ENCODE measurements at places on chromosomes 5 and 9.

DNA sequence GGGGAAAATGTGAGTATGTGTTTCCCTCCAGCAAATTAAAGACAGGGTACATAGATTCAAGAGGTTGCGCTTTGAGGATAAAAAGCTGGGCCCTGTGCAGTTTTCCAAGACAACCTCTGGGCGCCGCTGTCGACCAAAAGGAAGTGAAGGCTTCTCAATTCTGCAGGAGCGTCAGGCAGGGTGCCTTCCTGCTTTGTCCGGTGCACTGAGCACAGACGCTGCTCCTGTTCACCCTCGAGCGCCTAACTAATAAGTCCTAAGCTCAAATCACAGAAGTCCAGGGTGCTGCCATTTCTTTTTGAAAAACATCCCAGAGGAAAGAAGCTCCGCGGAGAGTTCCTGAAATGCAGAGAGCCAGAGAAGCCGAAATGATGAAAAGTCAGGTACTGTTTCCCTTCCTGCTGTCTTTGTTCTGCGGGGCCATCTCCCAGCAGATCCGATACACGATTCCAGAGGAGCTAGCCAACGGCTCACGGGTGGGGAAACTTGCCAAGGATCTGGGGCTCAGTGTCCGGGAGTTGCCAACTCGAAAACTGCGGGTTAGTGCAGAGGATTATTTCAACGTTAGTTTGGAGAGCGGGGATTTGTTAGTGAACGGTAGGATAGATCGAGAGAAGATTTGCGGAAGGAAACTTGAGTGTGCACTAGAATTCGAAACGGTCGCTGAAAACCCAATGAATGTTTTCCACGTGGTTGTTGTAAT lies at the start of gene PCDHGB1:
PCDHGB1 (plus strand) TSS at position 183 of the 703 bp plus-strand sequence; CDS start at position 345, 162 bp downstream.
- DNase-seq: peak; percentile 49

DNA sequence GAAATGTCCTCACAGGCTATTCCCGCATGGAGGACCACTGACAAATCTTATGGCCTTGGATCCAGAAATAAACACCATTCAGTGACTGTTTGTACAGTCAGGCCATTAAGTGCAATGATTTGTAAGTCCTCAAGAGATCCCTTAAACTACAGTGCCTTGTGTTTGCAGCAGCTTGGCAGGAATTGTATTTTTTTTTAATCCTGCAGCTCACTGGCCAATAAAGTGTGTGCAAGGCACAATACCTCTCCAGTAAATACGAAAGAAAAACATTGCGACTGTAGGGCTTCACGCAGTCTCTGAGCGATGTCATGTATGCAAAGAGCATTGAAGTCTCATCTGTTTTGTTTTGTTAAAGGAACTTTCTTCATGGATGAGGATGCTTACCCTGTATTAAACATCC lies 74.2 kb upstream of the TUSC1 start:
- no peak for DNase-seq

GRCh38 chr5:176619203-176619568 lies 9.2 kb upstream of the GPRIN1 start:
- DNase-seq: peak; percentile 44

- no peak for DNase-seq
These were observed 292.7 kb downstream of the TMEM167A start for GRCh38 chr5:82784521-82784920.

DNA sequence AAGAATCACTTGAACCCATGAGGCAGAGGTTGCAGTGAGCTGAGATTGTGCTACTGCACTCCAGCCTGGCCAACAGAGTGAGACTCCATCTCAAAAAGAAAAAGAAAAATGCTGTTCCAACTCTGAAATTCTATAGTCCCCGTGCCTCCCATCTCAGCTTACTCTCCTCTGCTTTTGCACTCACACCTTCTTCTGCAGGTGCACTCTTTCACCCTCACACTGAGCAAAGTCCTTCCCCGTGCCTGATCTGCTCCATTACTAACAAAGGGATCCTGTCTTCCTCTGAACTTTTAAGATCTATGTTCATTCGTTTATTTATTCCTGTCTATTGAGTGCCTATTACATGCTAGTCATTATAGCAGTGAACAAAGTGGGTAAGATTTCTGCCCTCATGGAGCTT lies 47.8 kb downstream of the SUSD1 start:
- DNase-seq: no peak

DNA sequence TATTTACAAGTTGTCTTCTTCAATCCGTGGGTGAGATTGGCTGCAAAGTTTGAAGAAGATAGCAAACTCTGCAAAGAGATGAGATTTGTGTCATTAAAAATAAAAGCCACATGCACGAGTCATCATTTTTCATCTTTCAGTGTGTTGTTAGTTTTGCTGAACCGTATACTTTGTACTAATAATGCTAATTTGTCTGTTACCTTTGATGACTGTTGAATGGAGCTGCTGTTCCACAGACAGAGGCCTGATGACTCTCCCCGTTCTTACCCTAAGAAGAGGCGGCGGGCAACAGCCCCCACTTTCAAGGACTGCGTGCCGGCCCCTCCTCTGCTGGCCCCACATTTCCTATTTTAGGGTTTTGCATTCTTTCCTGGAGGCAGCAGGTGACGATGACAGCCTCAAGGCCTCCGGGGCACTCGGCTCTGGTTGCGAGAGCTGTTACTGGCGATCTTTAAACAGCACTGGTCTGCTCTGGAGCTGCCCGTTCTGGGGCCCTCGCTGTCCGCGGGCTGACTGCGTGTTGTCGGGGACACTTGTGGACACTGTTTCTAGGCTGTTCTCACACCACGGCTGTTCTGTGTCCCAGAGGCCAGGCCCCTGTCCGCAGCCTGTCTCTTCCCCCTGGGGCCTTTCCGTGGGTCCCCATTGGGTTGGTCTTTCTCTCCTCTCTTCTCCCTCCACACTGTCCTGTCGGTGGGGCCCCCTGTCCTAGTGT lies 35.1 kb downstream of the NDUFS6 start:
- no peak for DNase-seq

DNA sequence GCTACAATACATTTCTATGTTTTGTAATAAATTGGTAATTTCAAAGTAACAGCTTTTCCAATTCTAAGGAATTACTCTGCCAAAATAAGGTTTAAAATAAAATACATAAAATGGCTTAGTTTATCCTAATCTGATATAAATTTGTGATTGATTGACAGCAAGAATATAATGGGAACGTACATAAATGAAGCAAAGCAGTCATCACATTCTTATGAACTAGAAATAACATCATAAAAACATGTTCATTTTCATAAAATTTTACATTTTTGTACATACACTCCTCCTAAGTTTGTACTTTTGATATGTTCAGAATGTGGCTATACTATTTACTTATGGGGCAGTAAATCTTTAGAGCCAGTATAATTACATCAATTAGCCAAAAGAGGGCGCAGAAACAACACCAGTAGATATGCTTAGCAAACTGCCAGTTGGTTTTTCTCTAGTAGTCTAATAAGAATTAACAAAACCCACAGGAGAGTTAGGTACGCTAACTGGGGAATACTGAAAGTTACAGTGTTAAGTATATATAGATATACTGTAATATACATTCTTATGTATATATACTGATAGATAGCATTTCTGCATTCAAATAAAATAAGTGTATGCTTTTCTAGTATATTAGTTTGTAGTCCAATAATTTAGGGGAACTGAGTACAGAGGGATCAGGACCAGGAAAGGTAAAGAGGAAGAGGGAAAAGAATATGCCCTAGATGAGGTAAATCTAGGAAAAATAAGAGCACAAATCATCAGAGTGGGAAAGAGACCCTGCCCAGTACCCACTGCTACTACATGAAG lies 76.8 kb downstream of the ZDHHC21 start:
- DNase-seq: no peak

DNA sequence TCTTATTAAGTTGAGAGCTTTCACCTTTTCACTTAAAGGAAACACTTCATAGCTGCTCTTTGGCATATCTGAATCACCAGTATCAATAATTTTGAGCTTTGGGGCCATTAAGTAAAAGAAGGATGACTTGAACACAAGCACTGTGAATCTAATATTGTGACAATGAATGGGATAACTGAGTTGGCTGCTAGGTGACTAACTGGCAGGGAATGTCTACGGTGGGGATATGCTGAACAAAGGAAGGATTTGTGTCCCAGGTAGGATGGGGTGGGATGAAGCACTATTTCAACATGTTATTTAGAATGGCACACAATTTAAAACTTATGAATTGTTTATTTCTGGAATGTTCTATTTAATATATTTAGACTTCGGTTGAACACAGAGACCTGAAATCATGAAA lies 123.6 kb downstream of the TEX10 start:
- no peak for DNase-seq

DNA sequence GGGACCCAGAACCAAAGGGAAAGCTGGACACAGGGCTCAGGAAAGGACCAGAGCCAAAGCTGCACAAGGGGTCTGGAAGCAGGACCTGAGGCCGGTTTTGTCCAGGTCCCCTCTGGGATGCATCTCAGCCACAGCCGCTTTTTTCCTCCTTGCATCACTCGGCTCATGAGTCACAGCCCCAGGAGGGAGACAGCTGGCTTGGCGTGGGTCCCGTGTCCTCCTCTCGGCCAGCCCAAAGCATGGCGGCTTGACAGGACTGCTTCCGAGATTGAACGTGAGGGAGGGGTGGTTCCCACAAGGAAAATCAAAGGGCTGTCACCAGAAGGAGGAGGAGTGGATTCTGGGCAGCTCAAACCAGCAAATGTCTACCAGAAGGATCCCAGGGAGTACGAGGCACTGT lies 56.7 kb upstream of the CPLX2 start:
- peak; percentile 18 for DNase-seq

DNA sequence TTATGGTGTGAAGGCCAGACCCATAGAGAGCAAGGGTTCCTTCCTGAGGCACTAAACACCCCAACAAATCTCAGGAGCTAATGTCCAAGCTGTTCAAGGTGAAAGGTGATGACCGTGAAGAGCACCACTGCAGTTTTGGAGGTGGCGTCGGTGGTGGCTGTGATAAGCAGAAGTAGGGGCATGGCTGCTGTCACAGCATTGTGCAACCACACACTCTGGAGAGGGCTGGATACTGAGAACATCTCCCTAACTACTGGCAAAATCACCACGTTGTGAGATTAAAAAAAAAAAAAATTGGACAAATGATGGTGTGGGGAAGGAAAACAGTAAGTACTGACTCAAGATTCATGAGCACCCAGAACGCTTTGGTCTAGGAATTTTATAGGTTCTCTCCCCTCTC lies 156.5 kb downstream of the PJA2 start:
- DNase-seq: no peak

DNA sequence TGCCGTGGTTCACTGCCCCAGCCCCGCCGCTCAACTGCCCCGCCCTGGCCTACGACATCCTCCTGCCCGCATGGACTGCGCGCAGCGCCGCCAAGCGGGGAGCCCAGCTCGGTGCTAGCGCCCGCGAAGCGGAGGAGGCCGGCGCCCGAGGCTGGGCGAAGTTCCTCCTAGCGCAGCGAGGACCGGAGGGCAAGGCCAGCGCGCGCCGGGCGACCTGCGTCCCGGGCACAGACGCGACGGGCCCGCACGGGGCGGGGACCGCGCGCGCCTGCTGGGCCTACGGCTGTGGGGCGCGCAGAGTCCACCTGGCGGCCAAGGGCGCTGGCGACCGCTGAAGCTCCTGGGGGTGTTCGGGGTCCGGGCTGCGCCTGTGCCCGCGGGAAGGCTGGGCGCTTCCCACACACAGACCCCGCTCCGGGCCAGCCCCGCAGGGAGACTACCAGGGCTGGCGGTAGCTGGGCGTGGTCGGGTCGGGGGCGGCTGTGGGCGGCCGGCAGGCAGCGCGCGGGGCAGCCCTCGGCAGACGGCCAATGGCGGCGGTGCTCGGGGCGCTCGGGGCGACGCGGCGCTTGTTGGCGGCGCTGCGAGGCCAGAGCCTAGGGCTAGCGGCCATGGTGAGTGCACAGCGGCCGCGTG lies at the start of gene PCBD2:
PCBD2 (plus strand) TSS at position 522 of the 636 bp plus-strand sequence; CDS start at position 531, 9 bp downstream.
- peak; percentile 92 for DNase-seq

GRCh38 chr9:81609782-81610739 lies 79.3 kb downstream of the TLE1 start:
- DNase-seq: no peak

All from body of pancreas (tissue), 4 donors.